Activated gamma-delta T cell (primary cell): ENCODE measurements at places on chromosomes 7 and 10.
A peak's percentile ranks its signal among the peaks of the same experiment; 100 is the strongest.

DNA sequence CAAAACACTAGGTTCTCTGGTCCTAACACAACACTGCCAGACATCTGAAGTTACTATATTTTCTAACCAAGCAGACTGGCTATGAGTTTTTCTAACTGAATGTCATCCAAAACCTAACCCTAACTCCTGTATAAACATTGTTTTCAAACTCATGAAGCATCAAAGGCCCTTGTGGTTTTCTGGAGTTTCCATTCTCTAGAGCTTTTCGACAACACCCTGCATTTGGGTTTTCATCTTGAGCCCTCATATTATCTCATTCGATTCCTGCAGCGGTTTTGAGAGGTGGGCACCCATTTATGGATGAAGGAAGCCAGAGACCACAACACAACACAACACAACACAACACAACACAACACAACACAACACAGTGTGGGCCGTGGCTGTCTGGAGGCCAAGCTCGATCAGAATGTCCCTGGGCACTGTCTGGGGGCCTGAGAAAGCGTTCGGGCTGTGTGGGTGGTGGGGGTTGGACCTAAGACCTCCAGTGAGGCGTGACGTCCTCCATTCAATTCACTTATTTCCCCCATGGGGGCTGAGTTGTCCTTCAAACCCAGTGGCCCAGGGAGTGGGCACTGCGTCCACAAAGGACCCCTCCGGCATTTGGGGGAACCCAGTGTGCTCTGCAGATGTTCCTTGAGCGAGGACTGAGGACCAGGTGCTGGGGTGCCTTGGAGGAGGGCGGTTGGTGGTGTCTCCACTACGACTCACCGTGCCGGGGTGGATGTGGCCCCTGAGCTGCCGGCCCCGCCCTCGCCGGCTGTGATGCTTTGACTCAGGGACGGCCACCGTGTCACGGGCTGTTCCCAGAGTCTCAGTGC, 490.4 kb downstream of the DNAJB6 start:
- DNase-seq, result no peak

- DNase-seq, result no peak
These were observed 170.6 kb downstream of the PRKG1 start for GRCh38 chr10:51244748-51245490.

DNA sequence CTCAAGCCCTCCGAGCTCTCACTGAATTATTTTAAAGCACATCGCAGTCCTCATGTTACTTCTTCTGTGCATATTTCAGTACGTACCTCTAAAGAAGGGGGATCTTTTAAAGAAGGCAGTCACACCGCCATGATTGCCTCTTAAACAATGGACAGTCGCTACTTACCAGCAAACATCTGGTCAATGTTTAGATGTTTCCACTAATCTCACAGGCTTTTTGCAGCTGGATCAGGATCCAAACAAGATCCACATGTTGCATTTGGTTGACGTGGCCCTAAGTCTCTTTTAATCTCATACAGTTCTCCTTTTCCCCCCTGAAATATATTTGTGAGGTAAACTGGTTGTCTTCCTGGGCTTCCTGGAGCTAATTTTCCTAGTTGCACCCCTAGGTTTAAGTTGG, 50.0 kb downstream of the PRF1 start:
- DNase-seq, result no peak

GRCh38 chr7:55078465-55079372, 59.9 kb downstream of the EGFR start:
- DNase-seq, result no peak

DNA sequence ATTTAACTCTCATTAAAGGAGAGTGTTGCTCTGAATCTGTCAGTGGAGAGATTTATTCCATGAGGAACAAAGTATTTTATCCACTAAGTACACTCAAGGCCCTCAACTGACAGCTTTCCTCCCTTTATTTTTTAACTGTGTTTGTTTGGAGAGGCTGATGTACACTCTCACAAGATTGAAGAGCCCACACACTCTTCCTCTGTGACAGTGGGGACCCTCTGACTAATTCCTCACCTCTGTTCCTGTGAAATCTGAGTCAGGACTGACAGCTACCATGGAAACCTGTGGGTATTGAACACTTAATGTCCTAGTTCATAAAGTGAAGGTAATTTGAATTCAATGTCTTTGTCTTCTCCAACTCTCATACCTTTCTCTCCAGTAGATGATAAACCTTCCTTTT, 189.8 kb upstream of the PITRM1 start:
- DNase-seq, result no peak

DNA sequence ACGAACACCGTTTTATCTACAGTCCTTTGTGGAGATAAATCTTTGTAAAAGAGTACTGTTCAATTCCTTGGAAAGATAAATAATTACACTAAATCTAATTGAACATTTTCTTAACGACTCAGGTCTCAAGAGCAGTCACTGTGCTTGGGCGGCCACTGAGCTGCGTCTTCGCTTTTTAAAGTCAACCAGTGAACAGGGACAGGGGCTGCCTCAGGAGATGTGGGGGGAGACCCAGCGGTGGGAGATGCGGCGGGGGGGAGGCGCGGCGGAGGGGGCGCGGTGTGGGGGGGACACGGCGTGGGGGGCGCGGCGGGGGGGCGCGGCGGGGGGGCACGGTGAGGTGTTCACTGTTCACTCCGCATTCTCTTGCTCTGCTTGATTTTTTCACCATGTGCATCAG, 39.8 kb downstream of the CAMK2B start:
- DNase-seq, result no peak

GRCh38 chr7:73948287-73948686, 79.7 kb upstream of the ELN start:
- no peak for DNase-seq

GRCh38 chr7:29647020-29647654, 83.5 kb downstream of the PRR15 start:
- DNase-seq, result no peak

GRCh38 chr10:112663234-112664125, 216.5 kb downstream of the VTI1A start:
- no peak for DNase-seq

DNA sequence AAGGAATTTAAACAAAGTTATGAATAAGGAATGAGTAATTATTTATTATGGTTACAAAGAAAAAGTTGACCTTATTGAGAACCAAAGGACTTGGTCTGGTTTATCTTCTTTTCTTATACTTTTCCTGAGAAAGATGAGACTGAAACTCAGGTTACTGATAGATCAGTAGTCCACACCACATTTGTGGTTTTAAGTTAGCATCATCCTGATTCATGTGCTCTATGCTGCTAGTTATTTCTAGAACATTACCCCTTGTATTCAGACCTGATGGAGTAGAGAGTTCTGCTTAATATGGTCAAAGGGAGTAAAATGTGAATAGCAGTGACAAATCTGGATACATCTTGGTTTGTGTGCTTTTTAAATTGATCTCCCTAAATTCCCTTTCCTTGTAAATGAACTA, 63.8 kb downstream of the FOXP2 start:
- DNase-seq, result no peak

- DNase-seq, result no peak
These were observed 49.0 kb downstream of the PRR15 start for GRCh38 chr7:29612596-29612995.

GRCh38 chr7:75639071-75639885, 99.5 kb downstream of the HIP1 start:
- peak; percentile 21 for DNase-seq

GRCh38 chr10:42638821-42639270, 476 bp upstream of the ZNF33B start:
- no peak for DNase-seq

- DNase-seq, result no peak
These were observed 41.8 kb downstream of the ASZ1 start for GRCh38 chr7:117385363-117386109.

- DNase-seq, result no peak
These were observed 586.3 kb upstream of the ANKRD30A start for GRCh38 chr10:36538953-36539586.

GRCh38 chr10:3136336-3136735, 36.2 kb downstream of the PITRM1 start:
- no peak for DNase-seq

- no peak for DNase-seq
These were observed 8.0 kb downstream of the GRK5 start for GRCh38 chr10:119215371-119215770.

GRCh38 chr7:93530701-93531100, 43.8 kb downstream of the CALCR start:
- DNase-seq, result no peak

GRCh38 chr10:12742771-12743170, 258.7 kb downstream of the CCDC3 start:
- DNase-seq, result no peak

DNA sequence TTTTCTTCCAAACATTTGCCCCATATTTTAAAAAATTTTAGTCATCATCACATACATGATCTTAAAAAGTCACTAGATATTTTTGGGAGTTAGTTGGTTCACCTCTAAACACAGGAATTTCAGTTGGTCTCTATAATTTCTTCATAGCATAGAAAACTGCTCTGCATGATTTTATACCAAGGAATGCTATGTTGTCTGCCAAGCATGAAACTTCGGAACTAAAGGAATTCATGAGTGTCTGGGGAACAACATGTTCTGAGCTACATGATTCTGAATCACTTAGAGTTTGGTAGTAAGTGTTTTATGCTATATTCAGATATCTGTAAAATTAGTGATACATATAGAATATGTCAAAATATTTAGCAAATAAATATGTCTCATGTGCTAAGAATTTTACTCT, 957.8 kb downstream of the GATA3 start:
- DNase-seq, result no peak

- DNase-seq, result no peak
These were observed 42.3 kb downstream of the BZW2 start for GRCh38 chr7:16688249-16688648.

GRCh38 chr7:84226759-84227158, 32.2 kb upstream of the SEMA3A start:
- DNase-seq, result no peak

GRCh38 chr10:108454793-108455192, 1290.3 kb upstream of the SORCS1 start:
- DNase-seq, result no peak

DNA sequence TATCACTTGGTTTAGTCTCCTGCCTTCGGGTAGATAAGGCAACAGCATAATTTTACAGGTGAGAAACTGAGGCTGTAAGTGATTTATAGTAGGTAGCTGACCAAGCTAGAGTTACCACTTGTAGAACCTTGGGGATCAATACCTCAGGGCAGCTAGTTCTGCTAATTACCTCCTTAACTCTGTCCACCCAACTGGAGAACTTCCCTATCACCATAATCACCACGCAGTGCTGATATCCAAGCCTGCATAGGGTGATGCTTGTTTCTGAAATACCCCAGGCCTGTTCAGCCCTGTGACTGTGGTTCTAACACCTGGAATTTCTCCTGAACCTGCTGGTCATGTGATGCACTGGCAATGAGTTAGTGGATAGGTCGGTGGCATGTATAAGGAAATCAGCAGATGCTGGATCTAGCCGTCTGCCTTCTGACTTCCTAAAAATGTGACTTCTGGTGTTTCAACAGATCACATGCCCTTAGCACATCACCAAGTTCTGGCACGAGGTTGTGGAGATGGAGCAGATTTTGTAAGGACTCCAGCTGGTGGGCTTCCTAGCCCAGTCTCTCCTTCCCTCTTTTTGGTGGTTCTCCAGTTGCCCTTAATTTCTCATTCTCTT, 15.3 kb downstream of the PLAU start:
- no peak for DNase-seq

- no peak for DNase-seq
These were observed 177.6 kb upstream of the HDAC9 start for GRCh38 chr7:18317941-18318340.

DNA sequence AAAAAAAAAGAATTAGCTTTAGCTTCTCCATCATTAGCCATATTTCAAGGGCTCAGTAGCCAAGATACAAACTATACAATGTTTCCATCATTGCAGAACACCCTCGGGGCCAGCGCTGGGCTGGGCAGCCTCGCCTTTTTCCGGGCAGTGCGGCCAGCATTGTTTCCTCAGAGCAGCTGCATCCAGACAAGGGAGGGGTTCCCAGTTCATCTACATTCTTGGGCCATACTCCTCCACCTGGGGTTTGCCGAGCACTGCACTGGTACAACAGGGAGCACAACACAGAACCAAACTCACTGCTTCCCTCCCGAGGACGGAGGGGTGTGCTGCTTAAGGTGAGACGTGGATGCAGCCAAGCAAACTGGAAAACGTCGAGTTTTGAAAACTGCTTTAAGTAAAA, 2.4 kb upstream of the PKD1L1 start:
- no peak for DNase-seq

DNA sequence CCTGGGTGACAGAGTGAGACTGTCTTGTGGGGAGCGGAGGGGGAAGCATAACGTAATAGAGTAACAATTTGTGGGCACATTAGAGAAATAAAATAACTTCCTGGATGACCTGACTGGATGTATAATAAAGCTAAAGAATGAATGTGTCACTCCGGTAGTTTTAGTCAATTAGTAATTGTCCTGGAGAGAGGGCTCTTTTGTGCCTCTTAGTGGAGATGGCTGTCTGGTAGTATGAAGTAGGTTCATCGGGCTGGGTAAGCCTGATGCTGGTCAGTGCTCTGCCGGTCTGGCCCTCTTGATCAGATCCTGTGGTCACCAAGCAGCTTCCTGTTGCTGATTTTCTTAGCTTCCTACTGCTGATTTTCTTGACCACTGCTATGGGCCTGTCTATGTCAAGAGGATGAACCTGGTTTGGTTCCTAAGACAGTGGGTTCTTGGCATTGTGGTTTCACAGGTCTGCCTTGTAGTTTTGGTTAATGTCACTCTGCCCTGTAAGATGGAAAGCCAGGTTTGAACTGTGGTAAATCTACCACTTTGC, 34.1 kb downstream of the ZRANB1 start:
- DNase-seq, result no peak

DNA sequence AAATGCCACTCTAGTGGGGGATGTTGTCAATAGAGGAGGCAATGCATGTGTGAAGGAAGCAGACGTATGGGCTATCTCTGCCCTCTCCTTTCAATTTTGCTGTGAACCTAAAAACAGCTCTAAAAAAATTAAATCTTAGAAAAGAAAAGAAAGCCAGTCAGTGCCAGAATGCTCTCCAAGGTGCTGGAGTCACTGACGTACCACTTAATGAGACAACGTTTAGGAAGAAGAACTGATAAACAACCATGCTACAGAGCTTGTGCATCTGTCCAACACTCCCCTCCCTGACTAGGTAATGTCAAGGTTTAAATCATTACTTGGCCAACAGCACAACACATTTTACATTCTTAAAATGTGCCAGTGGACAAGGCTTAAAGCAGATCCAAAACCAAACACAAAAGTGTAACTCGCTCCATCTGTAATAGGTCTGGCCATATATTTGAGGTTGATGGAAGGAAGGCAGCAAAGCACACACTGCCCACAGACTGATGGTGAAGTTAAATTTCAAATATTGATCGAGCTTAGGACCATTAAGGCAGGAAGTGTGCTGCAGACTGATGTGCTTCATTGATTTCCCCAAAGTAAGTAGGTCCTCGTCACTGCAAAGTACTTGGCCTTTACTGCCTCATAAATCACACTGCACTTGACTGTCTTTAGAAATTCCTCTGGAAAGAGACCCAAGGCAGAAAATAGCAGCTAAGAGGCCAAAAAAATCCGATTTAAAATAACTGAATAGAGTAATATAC, 15.5 kb downstream of the ARMH3 start:
- no peak for DNase-seq
